ENCODE measurements at places on chromosomes 2 and 18.
A peak's percentile ranks its signal among the peaks of the same experiment; 100 is the strongest.

- peak; percentile 61 for DNase-seq
Observed at GRCh38 chr2:49616800-49617199, 462.5 kb upstream of the FSHR start.

DNA sequence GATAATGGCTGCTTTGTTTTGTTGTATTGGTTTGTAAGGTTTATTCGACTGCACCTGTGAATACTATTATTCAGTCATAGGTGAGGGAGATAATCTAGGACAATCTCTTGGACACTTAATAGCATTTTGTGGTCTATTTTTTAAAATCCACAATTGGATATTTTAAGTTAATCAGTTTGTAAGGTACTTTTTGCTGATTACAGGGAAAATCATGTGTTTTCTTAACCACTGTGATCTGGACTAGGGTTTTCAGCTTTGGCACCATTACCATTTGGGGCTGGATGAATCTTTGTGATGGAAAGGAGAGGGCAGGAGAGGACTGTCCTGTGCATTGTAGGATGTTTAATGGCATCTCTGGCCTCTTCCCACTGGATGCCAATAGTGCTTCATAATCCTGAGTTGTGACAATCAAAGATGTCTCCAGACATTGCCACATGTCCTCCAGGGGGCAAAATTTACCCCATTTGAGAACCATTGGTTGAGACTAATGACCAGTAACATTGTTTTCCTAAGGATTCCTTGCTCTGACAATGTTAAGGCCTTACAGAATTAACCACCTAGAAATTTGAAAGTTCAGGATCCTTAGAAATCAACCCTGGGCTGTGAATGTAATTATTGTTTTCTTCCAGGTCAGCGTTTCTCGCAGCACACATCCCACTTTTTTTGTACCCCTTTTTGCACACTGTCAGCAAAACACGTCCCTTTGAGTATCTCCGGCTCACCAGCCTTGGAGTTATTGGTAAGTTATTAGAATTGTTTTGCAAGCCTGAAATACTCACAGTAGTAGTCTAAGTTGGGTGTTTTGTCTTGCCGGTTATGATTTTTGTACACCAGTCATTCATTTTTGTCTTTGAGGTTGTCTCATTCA, 15.6 kb downstream of the CNOT9 start:
- no peak for DNase-seq

- DNase-seq, result no peak
Observed at GRCh38 chr18:20971886-20972267, 139.7 kb downstream of the ROCK1 start.

DNA sequence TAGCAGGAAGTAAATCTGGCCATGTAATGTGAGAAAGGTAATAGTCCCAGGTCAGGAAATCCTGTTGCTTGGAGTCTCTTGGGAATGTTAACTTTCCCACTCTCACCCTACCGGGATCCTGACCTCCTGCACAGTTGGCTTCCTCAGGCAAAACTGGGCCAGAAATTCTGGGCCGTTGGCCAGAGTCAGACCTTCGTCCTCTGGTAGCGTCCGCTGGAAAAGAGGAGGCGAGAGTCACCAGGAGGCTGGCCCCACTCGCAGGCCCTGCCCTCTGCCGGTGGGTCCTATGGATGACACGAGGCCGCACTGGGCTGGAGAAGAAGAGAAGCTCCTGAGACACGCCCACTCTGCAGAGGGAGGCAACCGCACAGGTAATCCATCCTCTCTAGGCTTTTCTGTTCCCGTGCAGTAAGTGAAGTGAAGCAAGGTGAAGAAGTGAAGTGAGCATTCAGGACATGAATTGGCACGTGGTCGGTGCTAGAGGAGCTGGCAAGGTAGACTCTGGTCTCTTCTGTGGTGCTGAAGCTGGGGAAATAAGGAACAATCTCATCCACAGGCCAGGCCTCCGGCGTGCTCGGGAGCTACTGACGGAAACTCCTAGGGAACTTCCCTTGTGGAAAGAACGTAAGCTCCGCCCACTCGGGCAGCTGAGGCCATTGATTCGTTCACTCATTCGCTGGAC, 182.7 kb upstream of the GLI2 start:
- DNase-seq, result no peak

DNA sequence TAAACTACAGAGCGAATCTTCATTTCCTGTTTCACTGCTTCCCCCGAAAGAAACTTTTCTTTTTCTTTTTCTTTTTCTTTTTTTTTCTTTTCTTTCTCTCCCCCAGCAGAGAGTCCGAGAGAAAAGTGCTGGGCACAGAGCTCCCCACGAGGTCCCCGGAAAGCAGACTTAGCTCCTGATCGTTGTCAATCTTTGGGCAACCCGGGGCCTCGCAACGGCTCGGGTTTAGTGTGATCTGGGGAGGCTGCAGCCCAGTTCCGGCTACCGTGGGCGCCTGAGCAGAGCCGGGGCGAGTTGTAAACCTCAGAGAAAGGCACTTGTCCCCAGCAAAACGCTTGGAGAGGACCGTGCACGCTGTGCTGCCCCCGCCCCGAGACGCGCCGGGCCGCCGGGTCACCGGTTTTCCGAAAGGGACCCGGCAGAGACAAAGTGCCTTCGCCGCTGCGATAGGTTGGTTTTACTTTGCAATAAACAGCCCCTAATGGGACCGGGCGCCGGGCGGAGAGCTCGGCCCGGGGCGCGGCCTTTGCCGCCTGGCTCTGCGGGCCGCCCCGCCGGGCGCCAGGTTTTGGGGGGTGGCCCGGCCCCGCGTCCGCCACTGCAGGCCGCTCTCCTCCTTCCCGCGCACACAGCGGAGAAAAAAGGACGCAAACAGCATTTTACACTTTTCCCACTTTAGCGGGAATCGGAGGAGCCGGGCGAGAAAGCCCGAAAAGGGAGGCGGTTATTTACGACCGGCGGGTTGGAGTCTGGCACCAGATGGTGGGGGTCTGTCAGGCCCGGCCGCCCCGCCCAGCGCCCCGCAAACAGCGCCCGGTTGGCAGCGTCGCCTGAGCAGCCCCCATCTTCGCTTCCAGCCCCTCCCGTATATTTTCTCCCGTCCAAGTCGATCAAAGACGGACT, 136.0 kb downstream of the INSIG2 start:
- DNase-seq, result no peak

DNA sequence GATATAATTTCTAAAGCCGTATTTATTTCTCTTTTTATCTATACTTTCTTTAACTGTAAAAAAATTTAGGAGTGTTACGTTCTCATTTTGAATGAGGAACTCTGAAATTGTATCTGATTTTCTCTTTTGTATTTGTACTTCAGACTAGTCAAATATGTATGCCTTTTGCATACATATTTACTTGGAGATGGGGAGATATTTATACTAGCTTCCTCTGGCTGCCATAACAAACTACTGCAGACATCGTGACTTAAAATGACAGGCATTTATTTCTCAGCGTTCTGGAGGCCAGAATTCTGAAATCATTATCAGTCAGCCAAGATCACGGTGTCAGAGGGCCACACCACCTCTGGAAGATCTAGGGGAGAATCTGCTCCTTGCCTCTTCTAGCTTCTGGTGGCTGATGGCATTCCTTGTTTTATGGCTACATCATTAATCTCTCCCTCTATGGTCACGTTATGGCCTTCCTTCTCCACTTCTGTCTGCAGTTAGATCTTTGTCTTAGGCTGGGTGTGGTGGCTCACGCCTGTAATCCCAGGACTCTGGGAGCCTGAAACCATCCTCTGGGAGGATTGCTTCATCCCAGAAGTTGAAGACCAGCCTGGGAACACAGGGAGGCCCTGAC, 8.2 kb downstream of the LCLAT1 start:
- DNase-seq, result no peak

DNA sequence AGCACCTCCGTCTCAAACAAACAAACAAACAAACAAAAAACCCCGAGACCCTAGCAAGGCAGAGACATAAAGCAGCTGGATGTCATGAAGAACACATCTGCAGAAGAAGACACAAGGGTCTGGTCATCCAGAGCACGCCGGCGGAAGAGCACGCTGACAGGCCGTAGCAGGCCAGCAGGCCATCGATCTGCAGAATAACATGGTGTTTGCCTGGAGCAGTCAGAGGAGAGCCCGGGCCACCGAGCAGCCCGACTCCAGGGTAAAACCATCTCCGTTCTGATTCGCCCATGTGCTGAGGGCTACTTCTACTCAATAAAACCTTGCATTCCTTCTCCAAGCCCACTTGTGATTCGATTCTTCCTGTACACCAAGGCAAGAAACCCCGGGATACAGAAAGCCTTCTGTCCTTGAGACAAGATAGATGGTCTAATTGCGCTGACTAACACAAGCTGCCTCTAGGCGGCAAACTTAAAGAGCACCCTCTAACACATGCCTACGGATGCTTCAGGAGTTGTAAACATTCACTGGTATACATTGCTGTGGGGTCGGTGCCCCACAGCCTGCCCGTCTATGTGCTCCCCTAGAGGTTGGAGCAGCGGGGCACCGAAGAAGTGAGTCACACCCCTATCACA, 549.8 kb upstream of the NRXN1 start:
- no peak for DNase-seq

DNA sequence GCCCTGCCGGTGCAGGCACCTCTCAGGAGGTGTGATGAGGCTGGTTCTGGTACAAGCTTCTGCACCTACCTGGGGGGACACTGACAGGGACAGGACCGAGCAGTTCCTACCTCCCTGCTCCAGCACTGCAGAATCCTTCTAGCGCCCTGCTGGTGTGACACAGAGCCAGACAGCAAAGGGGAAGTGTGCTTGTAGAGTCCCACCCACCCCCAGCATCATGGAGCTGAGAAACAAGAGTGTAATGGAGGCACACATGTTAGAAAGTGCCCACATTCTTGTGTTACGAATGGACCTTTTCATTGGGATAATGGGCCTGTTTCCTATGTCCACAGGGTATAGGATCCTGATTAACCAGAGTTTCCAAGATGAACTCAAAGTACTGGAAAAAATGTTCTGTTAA, 38.3 kb downstream of the OXER1 start:
- no peak for DNase-seq

- DNase-seq, result no peak
Observed at GRCh38 chr2:164388511-164388910, 232.8 kb downstream of the GRB14 start.

- no peak for DNase-seq
Observed at GRCh38 chr18:73286584-73286983, 418.8 kb upstream of the NETO1 start.

- DNase-seq, result no peak
Observed at GRCh38 chr18:2672410-2672809, 16.9 kb downstream of the SMCHD1 start.

DNA sequence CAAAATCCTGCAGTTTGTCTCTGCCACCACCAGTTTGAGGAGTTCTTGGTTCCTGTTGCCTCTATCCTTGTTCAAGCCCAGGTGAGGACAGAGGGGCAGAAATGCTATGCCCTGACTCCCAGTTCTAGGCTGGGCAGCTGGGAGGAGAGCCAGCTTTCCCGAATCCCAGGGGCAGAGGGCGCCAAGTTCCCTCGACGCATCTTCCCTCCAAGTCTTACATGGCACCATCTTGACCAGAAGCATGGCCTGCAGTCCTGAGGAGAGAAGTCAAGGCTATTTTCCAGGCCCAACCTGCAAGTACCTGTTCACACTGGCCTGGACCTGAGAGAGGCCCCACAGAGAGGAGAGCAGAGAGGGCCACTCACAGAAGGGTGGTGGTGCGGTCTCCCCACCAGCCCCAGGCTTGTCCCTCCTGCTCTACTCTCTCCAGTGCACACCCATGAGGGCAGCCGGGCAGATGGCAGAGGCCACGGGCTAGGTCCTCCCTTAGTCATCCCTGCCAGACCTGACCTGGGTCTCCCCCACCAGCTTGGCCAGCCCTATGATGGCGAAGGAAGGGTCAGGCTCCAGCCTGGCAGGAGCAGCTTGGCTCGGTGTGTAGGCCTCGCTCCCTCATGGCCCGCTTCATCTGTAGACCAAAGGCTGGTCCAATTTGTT, 115.7 kb upstream of the MSTN start:
- DNase-seq, result no peak

DNA sequence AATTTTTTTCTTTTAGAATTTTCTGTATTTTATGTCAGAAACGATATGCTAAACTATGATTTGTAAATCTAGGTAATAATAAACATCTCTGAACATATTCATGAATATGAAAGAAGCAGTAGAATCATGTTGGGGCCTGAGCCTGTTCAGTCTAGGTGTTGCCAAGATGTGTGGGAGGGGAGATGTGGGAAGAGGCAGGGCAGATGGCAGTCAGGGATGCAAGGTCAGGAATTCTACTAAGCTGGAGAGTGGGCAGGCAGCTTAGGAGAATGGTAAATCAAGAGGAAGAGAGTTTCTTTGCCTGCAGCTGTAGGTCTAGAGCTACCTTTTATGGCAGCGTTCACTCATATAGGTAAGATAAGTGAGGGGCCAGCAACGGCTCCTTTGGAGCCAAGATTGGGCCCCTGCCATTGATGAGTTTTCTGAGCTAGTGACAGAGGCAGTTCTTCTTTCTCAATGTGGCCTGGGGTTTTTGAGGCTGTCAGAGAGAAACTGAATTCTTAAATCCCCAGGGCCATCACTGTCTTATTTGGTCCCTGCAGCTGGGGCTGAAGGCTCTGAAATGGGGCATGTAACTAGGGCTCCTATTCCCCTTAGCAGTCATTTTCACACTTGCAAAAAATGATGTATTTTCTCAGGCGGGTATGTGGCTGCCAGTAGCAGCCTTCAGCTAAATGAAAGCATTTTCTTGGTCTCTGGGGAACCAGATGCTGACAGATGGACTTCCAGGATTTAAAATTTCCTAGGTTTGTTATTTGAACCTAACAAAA, 232.8 kb downstream of the PIK3C3 start:
- DNase-seq, result peak; percentile 82

- DNase-seq, result no peak
Observed at GRCh38 chr2:39390216-39390615, 46.9 kb downstream of the MAP4K3 start.

GRCh38 chr2:195659982-195660890, 3.2 kb downstream of the SLC39A10 start:
- no peak for DNase-seq

DNA sequence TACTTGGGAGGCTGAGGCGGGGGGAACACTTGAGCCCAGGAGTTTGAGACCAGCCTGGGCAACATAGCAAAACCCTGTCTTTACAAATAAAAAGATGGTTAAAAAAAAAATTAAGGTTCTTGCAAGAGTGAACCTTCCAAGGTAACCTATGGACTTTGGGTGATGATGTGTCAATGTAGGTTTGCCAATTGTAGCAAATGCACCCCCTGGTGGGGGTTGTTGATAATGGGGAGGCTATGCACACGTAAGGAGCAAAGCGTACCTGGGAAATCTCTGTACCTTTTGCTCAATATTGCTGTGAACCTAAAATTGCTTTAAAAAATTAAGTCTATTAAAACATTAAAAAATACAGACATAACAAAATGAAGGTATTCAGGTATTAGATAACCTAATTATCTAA, 70.4 kb downstream of the CWC22 start:
- DNase-seq, result no peak

GRCh38 chr2:55759271-55759921, 65.8 kb upstream of the PNPT1 start:
- DNase-seq, result no peak

- peak; percentile 3 for DNase-seq
Observed at GRCh38 chr2:211396815-211397214, 840.4 kb downstream of the CPS1 start.

DNA sequence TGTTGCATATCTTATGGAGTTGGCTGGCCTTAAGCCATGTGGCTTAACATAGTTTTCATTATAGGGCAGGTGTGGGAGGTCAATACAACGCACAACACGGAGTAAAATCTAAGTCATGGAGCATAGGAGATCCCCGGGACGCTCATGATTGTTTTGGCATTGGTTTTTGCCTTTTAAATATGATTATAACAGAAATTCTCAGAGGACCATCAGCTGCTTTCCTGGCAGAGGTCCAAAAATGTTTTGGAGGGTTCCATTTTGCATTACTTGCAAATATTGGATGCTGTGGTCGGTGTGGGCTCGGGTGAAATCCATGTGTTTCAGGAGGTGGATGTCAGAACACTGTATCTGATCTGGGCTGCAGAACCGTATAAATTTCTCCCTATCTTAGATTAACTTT, 3.4 kb downstream of the NCOA1 start:
- no peak for DNase-seq

GRCh38 chr18:76265497-76266235, 229.4 kb downstream of the ZNF516 start:
- DNase-seq, result no peak

Measured in NCI-H524 treated with DMSO at 0.1 percent for 48 hours (cell line).